Activated CD4-positive, alpha-beta T cell treated with anti-CD3 and anti-CD28 coated beads, Interleukin-2, Interleukin-4, amounts not matched to agents 100 ng/mL and 50 ng/mL, durations not matched to agents 16 hours and 8 hours (primary cell): ENCODE measurements at places on chromosomes 5 and 9.

- DNase-seq: no peak
Observed at GRCh38 chr9:14532456-14533115, 160.6 kb downstream of the ZDHHC21 start.

GRCh38 chr5:73706963-73707362, 81.0 kb downstream of the ARHGEF28 start:
- DNase-seq: no peak

GRCh38 chr9:70390933-70391341, 23.5 kb downstream of the KLF9 start:
- no peak for DNase-seq

- no peak for DNase-seq
Observed at GRCh38 chr5:96648023-96648422, 14.2 kb upstream of the CAST start.

DNA sequence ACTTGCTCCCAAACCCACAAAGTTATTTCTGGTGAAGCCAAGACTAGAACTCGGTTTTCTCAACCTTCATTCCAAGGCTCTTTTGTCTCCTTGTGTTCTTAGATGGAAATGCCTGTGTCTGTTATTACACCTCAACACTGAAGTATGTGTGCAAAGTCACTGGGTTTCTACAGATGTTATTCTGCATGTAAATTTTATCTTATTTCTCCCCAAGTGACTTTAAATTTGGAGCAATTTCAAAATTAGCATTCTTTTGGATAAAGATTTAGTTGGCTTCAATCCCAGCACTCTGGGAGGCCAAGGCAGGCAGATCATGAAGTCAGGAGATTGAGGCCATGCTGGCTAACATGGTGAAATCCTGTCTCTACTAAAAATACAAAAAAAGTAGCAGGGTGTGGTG, 104.4 kb upstream of the GNA14 start:
- DNase-seq: no peak

- DNase-seq: peak; percentile 53
Observed at GRCh38 chr9:133160742-133161546, 2.8 kb downstream of the GBGT1 start.

DNA sequence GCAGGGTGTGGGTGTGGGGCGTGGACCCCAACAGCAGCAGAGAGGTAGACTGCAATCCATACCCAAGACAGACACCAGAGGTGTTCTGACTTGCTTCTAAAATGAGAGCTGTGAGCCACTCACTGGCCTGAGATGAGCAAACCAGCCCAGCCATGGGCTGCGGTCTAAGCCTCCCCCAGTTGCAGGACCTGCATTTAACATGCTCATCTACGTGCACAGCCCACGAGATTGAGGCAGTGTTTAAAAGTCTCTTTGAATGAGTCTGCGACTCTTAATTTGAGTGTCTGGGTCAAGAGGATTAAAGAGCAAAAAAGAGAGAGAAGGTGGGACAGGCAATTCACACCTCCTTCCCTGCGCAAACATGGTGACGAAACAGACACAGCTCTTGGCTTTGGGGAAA, 5.9 kb downstream of the SURF4 start:
- no peak for DNase-seq

DNA sequence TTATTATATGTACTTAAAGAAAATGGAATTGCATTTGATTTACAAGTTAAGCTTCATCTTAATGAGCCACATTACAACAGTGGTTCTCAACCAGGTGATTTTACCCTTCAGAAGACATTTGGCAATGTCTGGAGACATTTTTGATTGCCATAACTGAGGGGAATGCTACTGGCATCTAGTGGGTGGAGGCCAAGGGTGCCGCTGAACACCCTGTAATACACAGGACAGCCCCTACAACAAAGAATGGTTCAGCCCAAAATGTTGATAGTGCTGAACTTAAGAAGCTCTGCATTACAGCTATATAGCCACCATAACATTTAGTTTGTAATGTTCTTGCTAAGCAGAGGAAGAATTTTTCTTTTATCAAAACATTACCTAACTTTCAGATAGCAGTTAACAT, 103.1 kb downstream of the PAM start:
- DNase-seq: no peak

DNA sequence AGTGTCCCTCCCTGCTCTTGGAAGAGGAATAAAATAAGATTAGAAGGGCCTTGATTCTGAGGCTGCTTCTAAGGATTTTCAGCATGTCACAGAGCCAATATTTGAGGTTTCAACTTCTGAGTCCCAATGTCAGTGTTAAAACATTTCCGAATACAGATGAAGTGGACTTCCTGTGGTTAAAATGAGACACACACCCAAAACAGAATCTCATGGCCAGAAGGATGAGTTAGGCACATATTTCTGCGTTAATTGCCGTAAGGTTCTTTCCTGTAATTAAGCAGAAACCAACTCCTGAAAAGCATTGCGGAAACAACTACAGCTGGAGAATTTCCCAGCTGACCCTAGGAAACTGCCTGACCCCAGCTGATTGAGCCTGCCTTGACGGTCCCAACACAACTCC, 10.4 kb upstream of the ZNF354B start:
- no peak for DNase-seq

DNA sequence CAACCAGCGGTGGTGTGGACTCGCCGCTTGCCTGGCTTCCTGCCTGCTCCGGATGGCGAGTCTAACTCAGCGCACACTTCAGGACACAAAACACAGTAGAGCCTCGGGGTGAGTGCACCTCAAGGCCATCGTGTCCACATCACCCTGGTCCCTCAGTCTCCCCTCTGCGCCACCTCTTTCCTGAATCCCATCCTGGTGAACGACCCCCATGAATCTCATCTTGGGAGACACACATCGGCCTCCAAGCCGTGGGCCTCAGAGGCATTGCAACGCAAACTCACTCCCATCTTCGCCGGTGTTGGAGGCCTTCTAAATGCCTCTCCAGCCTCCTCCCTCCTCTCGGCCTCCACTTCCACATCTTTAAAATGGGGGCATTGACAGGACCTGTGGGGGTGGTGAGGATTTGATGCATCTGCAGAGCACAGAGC, 124.3 kb downstream of the COL23A1 start:
- DNase-seq: no peak

DNA sequence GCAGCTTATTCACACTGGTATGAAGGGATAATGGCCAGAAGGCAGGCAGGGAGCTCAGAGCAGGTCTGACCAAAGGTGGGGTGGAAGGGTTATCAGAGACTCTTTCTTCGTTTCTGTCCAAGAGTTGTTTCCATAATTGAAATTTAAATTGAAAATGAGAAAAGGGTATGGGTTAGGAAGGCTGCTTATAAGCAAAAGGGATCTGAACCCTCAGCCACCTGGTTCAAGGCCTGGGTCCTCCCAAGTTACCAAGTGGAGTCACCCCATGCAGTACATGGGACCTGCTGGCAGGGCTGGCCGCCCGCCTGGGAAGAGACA, 17.8 kb downstream of the EEIG1 start:
- DNase-seq: no peak

DNA sequence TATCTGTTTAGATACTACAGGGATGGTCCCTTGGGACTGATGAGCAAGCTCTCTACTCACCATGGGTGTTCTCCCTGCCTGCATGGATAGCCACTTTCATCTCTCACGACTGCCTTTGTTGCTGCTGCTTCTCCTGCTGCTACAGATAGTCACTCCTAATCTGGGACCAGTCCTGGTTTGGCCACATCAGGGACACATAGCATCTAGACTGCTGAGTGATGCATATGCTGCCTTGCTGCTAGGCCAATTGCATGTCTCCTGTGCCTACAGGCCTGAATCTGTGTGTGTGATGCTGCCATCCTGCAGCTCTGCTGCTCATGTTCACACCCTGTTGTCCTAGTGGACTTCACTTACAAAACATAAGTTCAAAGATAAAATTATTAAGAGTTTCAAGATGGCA, 297.1 kb downstream of the HCN1 start:
- no peak for DNase-seq

- no peak for DNase-seq
Observed at GRCh38 chr9:12819436-12820185, 44.8 kb downstream of the LURAP1L start.

- DNase-seq: no peak
Observed at GRCh38 chr9:105333811-105334210, 89.4 kb downstream of the SLC44A1 start.

DNA sequence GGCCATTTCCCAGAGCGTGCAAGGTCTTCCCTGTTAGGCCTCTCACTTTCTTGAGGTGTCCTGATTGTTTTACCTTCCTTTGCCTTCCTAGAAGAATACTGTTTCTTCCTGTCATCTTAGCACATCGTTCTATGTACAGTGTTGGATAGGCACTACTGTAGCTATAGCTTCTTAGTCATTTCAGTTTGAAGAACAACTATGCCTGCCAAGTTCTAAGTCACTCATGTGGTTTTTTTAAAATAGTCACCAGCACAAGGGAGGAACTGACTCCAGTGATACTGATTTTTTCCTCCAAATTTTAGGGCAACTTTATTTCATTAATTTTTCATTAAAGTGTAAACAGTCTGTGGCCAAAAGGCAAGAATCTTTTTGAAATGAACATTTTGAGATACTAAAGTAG, 122.4 kb upstream of the NR5A1 start:
- no peak for DNase-seq

DNA sequence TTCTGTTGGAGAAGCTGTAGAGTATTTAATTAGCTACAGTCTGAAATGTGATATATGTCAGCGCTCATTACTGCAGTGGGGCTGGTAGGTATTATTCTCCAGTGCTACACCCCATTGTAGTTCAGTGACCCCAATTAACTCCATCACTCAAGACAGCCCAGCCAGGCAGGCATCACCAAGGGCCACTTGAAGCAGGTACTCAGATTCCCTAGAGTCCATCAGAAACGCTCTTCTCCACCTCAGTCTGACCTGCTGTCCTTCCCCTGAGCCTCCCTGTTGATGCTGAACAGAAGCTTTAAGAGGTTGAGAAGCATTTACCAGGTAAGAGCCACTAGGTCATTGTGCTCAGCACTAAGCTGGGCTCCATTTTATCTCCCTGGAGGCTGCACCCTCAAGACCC, 71.8 kb downstream of the GALNT10 start:
- DNase-seq: no peak

- no peak for DNase-seq
Observed at GRCh38 chr9:35470894-35471293, 19.0 kb upstream of the RUSC2 start.

DNA sequence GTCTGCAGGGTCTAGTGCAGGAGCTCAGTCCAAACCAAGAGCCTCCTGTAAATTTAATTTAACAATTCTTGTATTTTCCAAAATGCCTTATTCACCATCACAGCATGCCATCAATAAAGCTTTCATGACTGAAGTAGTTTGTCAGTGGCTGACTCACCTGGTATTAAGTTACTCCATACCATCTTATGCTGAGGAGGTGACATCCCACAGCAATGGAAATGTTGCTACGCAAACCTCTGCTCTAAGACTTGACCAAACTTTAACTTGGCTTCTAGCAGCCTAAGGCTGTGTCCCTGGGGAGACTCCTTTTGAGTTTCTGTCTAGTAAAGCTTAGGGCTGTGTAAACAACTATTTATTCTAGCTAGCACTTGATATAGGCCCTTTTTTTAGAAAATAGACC, 1231.3 kb upstream of the CDH18 start:
- DNase-seq: no peak

DNA sequence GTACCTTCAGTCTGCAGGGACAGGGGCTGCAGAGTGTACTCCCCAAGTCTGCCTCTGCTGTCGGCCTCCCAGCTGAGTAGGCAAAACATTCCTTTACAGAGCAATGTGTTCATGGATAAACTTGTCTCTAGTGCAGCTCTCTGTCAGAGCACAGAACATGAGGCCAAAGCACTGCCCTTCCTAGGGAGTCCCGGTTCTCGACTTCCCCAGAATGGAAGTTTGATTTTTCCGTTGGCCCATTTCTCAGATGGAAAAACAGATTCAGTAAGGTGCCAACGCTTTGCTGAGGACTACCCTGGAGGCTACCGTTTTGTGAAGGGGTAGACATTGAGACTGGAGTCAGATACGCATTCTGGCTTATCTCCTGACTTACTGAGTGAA, 422 bp upstream of the TRIM32 start:
- no peak for DNase-seq
